ENCODE measurements at places on chromosomes 16 and 17.

- DNase-seq, result no peak
Measured at GRCh38 chr16:11589198-11589550, 2.5 kb upstream of the LITAF start.

GRCh38 chr16:20862162-20862960 lies 37.8 kb downstream of the DCUN1D3 start:
- DNase-seq, result no peak

DNA sequence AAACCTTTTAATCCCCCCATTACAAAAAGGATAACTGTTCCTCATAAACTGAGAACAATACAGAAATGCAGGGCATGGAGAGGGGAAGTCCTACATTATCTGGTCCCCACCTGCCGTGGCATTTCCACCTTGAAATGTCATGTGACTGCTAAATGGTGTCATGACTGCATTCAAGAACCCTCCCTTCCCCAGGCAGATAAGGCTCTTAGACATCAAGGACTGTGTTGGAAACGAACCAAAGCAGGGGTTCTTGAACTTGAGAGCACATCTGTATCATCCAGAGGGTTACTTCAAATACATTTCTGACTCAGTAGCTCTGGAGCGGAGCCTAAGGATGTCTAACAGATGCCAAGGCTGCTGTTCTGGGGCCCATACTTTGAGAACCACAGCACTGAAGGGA lies 18.4 kb downstream of the CMTM3 start:
- DNase-seq, result no peak

GRCh38 chr17:73976147-73976546 lies 227.3 kb upstream of the RPL38 start:
- DNase-seq, result no peak

Measured in AG09319 (cell line).